ENCODE measurements at places on chromosomes 11 and 22.

DNA sequence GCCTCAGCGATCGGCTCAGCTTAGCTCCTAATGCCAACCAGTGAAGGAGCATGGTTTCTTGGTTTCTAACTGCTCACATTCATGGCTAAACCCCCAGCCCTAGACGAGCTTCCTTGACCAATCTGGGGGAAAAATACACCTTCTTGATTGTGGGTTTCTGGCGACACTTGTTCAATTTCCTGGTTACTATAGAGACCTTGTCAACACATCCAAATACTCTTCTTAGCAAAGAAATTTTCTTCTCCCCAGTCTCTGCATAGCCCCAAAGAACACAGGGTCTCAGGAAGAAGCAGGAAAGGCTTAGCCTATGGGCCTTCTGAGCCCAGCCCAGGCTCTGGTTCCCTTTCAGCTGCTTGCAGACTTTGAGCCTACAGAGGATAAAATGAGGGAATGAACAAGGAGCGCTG lies 88.5 kb upstream of the SYT13 start:
- no peak for DNase-seq

DNA sequence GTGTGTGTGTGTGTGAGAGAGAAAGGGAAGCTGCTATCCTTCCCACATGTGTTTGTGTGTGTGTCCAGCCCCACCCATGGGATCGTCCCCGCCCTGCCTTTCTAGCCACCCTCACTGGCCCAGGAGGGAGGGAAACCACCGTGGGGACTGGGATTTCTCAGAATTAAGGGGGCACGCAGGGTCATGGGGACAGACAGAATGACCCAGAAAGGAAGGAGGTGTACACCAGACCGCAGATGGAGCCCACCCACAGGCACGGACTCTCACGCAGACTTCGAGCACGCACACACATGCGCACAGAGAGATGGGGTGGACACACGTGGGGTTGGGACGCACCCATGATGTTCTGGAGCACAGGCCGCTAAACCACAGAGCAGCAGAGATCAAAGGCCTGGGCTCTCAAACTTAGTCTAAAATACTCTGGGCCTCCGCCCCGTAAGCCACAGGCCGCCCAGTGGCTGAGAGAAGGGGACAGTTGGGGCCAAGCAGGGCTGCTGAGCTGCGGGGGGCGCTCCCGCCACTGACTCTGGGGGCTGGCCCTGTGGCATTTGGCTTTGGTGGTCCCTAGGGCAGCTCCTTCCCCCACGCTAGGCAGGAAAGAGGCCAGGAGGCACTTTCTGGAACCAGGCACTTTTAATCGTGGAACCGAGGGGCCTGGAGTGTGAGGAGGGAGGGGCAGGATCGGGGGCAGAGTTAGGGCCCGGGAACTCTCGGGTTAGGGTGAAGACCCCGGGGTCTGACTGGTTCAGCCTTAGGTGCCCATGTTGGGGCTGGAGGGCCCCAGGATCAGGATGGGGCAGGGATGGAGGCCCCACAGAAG lies 1.5 kb downstream of the IFITM5 start:
- DNase-seq, result peak; percentile 49

- peak; percentile 8 for DNase-seq
Measured at GRCh38 chr11:130212431-130212961, 52.9 kb downstream of the ST14 start.

DNA sequence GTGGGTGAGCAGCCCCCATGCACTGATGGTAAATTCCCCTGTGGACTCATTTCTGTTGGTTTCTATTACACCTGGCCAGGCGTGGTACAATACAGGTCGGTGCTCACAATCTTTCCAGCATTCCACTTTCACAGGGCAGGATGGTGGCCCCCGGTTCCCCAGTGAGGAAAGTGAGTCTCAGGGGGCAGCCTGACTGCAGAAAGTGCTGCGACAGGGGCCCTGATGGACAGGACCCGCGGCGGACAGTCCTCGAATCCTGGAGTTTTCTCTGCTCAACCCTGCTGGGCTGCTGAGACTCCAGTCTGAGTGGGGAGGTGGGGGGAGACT lies 3.1 kb upstream of the PGGHG start:
- DNase-seq, result peak; percentile 8

GRCh38 chr22:19679522-19680101 lies 34.7 kb upstream of the SEPTIN5 start:
- peak; percentile 45 for DNase-seq

DNA sequence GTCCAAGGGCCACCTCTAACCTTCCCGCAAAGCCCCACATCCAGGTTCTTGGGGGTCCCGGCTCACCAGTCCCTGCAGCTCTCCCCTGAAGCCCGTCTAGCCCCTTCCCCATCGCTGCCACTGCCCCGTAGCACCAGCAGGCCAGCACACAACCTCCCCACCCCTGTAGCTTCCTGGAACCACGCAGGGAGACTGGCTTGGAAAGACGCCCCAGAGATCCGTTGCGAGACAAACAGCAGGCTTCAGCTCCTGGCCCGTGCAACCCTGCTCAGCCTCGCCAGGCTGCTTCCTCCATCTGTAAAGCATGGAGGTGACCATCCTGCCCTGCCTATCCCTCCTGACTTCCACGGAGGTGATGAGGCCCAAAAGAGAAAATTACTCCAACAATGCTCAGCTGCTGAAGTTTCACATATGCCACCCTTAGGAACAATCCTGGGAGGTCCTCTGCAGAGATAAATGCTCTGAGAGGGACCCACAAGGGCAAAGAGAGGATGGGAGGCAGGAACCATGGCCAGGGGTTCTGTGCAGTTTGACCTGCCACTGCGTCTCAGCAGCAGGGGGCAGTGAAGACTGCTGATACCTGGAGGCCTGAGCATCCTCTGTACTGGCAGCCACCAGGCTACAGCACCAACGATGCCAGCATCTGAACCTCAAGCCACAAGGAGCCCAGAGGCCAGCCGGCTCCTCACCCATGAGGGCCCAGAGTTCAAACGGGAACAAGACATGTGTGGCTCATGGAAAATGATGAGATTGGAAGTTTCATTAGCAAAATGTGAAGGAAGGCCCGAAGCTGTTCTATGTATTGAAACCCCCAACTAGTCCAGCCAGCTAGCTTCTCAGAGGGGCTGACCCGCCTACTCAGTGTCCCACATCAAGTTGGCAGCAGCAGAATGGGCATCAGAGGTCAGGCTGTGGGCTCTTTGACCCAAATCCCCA lies 16.1 kb downstream of the DGCR2 start:
- DNase-seq, result peak; percentile 68

DNA sequence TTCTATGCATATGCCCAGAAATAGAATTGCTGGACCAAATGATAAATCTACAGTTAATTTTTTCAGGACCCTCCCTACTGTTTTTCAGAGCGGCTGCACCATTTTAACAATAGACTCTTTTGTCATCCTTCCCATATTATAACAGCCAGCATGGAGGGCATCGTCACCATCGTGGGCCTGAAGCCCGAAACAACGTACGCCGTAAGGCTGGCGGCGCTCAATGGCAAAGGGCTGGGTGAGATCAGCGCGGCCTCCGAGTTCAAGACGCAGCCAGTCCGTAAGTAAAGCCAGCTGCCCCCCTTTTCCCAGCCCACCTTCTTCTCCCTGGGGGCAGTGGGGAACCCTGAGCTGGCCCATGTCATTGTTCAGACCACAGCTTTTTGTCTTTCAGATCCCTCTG lies 79.5 kb upstream of the TTC12 start:
- no peak for DNase-seq

- no peak for DNase-seq
Measured at GRCh38 chr22:27223317-27224177, 566.2 kb downstream of the MIAT start.

DNA sequence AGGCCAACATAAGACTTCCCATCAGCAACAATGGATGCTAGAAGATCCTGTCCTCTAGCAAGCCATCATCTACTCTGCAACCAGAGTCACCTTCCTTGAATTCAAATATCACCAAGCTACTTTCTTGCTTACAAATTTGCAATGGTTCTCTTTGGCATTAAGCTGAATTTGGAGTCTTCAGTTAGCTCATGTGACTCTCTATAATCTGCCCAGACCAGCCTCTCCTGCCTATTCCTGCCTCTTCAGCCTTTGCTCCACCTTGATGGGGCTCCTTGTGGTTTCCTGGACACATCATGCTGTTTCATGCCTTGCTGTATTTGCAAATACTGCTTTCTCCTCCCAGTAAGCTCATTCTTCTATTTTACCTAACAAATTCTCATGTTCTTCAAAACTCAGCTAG lies 82.3 kb downstream of the RASSF10 start:
- DNase-seq, result no peak

DNA sequence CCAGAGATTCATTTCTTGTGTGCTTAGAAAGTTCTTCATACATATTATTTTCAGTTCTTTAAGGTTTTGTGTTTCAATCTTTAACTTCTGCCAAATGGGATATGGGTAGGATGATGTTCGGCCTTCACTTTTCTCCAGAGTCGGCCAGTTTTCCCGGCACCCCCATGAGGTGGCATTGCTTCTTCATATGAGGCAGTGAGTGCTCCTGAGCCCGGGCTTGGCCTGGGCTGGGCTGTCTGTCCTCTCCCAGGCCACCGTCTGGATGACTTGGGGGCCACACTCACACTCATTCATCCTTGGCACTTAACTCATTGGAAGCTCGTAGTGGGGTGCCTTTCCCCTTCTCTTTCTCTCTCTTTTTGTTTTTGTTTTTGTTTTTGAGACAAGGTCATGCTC lies 23.8 kb downstream of the FADS2 start:
- DNase-seq, result no peak

GRCh38 chr11:112334381-112334780 lies 73.7 kb upstream of the PLET1 start:
- no peak for DNase-seq

GRCh38 chr11:17574141-17575091 lies 27.4 kb downstream of the OTOG start:
- peak; percentile 3 for DNase-seq

- DNase-seq, result peak; percentile 60
Measured at GRCh38 chr22:50621948-50622722, 5.8 kb downstream of the ARSA start.

DNA sequence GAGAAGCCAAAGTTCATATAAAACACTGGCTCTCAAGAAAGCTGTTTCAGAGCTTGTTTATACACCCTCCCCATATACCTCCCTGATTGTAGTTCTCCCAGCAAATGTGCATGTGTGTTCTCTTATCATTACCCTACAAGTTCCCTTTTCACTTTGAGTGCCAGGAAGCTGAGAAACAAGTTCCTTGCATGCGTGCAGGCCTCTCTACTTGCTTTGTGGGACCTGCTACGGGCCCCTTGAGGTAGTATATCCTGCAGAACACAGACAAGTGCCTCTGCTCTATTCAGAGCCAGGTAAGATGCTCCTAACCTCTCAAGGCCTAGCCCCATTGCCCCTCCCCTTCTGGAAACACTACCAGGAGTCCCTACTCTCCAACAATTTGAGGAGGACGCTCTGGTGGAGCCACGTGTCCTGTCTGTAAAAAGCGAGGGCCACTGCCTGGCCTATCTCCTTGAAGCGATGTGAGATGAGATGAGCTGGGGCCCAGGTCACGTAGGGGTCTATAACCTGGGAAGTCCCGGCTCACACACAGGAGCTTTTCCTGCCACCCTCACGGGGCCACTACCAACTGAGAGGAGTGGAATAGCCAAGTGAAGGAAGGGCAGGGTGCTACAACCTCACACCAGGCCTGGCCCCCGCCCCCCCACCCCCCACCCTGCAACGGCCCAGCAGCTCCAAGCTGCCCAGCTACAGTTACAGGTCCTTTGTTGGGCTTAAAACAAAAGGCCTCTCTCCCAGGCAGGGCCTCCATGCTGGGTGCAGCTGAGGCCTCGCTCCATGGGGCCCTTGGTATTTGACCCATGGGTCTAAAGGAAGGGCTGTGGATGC lies 2.6 kb upstream of the ATP5MGL start:
- no peak for DNase-seq

DNA sequence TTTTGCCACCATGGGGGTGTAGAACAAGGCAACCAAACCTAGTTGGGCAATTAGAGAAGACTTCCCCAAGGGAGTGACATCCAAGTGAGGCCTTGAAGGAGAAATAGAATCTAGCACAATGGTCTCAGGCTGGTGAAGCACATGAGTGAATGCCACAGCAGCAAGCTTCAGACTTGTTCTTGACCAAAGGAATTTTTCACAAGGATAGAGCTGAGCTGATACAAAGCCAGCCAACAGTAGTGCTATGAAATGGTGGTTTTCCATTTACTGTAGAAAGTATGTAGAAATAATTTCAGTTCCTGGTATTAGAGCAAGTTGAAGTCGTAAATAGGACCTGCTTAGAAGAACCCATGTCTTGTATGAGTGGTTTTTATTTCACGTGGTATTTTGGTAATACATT lies 148.3 kb upstream of the RASSF10 start:
- no peak for DNase-seq

DNA sequence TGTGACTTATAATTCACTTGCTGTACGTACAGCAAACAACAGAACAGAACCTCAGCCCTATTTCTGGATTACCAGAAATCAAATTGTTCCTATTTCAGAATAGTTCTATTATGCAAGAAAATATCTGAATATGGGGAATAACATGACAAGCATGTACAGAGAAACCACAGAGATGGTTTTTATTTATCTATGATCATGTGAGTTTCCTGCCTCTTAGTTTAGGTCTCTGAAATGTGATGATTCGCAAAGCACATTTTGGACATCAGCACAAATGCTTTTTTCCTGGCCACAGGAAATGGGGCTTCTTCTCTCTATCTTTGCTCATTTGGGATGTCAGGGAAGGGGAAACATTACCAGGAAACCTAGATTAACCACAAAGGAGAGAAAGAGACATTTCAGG lies 266.7 kb upstream of the CTSC start:
- no peak for DNase-seq

DNA sequence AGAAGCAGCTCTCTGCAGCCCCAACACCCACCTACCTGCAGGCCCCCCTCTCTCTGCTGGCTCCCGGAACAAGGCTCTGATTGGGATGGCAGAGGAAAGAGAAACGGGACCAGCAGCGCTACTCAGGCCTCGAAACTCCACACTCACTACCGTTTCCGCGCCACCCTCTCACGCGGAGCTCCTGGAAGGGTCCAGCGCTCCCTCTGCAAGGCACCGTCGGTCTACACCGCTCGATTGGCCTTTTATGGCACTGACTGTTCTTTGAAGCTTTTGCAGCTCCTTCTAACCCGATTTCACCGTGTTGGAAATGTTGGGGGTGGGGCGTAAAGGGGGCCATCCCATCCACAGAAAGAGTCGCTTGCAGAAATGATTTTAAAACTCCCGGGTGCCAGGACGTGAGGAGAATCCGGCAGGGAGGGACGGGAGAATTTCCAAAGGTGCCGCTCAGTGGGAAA lies 323 bp upstream of the PANX1 start:
- DNase-seq, result no peak

DNA sequence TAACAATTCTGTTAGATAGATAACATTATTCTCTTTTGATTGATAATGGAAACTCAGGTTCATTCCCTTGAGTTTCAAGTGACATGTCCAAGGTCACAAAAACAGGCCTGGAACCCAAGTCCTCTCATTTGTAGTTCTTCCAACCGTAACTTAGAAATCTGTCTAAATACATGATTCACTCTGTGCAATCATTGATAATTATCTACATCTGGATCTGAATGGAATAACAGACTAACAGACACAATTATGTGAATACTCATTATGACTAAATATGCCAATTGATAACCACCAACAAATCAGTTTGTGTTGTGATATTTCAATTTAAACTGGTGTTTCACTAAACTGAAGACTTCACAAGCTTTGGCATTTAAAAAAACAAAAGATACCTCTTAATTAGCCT lies 71.0 kb downstream of the RBFOX2 start:
- DNase-seq, result no peak
